CD4-positive, alpha-beta T cell treated with Interleukin-15 for 4 hours (primary cell): ENCODE measurements at places on chromosomes 7 and 10.

- DNase-seq: peak; percentile 68
Observed at GRCh38 chr10:101297901-101298486, 56.0 kb upstream of the BTRC start.

DNA sequence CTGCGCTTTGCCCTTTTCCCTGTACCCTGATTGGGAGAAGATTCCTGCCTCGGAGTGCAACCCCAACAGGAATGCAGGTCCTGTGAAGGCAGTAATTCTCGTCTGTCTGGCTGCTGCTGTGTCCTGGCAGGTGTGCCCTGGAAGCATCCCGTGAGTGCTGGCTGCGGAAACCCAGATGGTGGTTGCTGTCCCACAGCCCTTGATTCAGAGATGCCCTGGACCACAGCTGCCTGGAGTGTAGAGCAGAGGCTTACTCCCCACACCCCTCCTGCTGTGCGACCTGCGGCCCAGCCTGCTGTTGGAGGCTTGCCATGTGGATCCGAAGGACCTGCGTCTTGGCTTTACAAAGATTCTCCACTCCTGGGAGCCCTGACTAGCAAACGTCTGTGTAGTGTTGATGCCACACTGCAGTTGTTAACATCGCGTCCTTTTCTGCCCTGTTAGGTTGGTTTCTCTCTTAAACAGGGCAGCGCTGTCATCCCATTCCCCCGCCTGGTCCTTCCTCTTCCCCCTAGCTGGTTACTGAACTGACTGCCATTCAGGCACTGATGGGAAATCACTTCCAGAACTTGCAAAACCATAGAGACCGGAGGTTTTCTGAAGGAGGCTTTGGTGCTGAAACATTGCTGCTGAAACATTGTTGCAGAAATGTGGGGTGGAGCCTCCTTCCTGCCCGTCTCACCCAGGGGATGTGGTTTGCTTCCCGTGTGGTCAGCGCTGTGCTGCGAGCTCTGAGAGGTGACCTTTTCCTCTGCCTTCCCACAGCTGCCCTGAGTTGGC is 53.3 kb downstream of the DNAJB6 start:
- DNase-seq: peak; percentile 34

GRCh38 chr10:69089638-69090599 is 2.0 kb downstream of the SRGN start:
- DNase-seq: peak; percentile 79

DNA sequence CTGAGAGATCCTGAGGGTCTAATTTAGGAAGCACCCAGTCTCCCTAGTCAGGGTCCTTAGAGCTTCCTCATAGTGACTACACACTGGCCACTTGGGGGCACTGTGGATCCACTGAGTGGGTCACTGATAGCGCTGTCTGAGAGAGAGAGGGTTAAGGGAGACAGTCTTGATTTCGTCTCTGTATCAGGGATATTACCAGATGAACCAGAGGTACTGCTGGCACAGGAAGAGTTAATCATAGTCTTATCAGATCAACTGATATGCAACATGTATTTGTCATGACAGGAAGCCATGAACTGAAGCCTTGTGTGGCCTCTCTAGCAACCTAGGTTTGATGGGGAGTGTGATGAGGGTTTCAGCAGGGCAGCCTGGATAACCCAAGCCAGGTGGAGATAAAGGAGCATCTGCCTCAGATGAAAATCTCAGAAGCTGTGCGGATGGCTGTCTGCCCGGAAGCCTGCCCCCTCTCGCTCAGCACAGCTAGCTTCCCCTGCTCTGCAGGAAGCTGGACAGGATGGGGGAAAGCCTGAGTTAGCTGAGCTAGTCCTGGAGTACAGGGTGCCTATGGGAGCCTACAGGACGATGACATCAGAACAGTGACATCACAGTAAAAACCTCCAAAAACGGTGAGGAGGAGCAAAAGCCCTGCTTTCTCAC is 214.0 kb upstream of the PRSS1 start:
- DNase-seq: peak; percentile 69

DNA sequence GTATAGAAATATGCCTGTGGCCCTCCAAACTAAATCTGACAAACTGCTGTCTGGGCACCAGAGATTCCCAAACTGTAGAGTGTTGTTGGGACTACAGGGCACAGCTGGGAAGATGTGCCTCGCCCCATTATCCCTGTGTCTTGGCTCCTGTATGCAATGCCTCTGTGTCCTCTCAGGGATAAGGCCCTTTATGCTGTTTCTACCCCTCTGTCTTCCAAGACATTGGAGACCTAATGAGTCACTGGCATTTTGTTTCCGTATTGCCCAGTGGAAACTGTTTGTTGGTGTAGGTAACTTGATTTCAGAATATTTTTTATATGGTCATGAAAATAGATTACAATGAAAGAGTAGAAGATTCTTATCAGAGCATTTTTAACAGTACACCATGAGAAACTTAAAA is 183.2 kb downstream of the GLI3 start:
- no peak for DNase-seq
